Fibroblast of skin of right quadriceps (primary cell): ENCODE measurements at places on chromosomes 1 and 21.

GRCh38 chr1:31790641-31791091 lies 25.2 kb downstream of the SPOCD1 start:
- DNase-seq: no peak

GRCh38 chr1:50995651-50996050 lies 25.6 kb downstream of the CDKN2C start:
- DNase-seq: no peak

GRCh38 chr1:223016381-223016780 lies 126.7 kb downstream of the TLR5 start:
- no peak for DNase-seq

DNA sequence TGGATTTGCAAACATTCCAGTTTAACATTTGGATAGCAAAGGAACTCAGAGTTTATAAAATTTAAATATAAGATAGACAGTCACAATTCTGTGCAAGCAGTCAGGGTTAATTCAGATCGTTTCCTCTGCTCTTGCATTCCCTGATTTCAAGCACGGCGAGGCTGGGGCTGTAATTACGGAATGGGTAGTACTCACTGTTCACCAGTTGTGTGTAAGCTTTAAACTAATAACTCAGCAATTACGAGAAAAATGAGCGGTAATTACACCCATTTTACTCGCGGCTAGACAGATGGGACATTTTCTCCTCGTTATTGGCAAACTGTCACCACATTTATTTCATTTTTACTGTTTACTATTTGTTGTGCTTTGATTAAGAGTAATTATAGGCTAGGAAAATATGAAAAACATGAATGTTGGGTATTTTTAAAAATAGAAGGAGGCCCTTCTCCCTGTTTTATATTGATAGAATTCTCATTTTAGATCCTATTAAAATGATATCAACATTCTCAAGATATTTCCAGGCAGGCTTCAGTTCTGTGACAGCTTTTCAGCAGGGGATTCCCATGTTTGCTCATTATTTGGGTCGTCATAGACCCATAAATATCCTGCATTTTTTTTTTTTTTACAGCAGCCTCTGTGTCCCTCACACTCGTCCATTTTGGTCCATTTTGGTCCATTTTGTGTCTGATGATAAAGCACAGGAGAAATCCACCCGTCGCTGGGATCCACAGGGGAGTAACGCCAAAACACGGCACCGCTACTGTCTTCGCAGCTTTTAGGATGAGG lies 208.3 kb downstream of the DSCAM start:
- DNase-seq: no peak

GRCh38 chr1:39326836-39327235 lies 122.3 kb downstream of the MACF1 start:
- no peak for DNase-seq

DNA sequence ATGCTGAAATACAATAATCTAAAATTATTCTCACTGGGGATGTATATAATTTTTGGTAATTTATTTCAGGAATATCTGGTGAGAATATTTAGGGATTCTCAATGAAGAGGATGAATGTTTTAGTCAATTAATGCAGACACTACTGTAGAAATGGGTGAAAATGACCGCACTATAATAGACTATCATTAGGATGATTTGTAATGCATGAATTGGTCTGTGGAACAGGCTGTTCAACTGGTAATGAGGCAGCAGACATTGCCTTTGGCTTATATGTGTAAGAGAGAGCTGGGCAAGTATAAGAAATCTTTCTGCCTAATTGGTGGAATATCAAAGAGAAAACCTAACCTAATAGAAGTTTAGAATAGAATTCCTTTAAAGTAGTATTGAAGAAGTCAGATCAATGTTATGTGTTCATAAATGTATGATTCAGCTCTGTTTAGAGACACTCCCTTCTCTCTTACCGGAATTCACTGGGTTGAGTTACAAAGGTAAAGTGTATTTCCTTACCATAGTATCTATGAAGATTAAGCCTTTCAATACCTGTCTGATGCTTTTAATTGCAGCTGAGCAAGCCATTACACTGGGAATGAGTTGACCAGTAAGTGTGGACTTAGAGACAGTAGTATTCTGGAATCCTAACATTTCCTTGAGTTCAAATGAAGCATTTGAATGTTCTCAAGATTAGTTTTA lies 274.5 kb downstream of the S1PR1 start:
- no peak for DNase-seq

GRCh38 chr21:40255518-40256444 lies 388.5 kb downstream of the PCP4 start:
- no peak for DNase-seq

- DNase-seq: no peak
Observed at GRCh38 chr1:225426395-225427234, 1.2 kb downstream of the LBR start.

- DNase-seq: no peak
Observed at GRCh38 chr21:44751799-44752636, 40.6 kb upstream of the TSPEAR start.

DNA sequence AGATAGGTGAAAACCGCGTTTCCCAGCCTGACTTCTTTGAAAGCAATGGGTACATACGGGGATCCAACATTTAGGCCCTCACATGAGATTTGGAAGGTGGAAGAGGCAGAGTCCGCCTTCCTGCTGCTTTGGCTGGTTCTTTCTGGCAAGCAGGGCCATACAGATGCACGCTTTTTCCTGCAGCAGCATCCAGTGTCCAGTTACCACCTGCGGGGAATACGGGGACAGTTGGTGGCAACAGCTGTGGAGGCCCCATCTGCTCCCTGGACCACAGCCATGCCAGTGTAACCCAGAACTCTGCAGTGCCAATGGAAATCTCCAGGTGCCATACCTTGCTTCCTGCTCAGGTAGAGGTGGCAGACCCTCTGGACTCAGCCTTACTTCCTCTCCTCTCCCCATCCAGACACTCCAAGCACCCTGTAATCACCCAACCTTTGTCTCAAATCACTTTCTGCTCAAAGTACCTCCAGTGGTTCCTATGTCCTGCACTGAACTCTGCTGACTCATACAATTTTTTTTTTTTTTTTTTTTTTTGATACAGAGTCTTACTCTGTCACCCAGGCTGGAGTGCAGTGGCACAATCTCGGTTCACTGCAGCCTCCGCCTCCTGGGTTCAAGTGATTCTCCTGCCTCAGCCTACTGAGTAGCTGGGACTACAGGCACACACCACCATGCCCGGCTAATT lies 68.3 kb downstream of the SLC16A1 start:
- no peak for DNase-seq

GRCh38 chr1:1858382-1859086 lies 32.4 kb downstream of the GNB1 start:
- DNase-seq: peak; percentile 83

DNA sequence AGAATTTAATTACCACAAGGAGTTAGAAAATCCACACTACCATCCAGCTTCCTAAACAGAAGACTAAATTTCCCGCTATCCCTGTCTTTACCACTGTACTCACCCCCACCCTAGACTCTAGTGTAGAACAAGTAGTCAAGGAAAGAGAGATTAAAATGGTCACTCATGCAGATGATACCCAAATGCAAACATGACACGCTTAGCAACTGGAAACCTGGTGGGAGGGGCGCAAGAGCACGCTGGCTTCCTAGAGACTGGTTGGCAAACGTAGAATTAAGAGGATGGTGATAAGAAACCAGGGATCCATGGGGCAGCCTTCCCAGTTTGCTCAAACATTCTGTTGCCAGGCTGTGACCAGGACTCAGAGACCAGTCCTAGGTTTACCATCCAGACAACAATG lies 9.9 kb upstream of the LDLRAD1 start:
- DNase-seq: no peak

DNA sequence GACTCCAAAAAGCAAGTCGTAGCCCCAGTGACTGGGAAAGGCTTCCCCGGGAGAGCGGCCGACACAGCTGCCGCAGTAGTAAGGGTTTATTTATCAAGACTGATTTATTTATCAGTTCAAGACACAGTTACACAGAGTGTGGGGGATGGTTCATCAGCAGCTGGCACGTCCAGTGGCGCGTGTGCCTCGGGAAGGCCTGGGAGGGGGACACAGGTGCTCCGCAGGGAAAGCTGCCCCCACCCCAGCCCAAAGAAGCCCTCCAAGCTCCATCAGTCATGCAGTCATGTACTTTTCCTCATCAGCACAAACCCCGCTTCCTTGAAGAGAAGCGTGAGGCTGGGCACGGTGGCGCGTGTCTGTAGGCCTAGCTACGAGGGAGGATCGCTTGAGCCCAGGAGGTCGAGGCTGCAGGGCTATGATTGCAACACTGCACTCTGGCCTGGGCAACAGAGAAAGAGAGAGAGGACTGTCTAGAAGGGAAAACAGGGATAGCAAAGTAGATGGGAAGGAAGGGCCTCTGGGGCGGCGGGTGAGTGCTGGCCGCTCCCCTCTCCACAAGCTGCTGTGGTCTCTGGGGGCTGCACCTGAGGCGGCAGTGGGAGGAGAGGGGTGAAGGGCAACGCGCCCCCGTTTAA lies 53.2 kb downstream of the PRKCZ start:
- DNase-seq: no peak

DNA sequence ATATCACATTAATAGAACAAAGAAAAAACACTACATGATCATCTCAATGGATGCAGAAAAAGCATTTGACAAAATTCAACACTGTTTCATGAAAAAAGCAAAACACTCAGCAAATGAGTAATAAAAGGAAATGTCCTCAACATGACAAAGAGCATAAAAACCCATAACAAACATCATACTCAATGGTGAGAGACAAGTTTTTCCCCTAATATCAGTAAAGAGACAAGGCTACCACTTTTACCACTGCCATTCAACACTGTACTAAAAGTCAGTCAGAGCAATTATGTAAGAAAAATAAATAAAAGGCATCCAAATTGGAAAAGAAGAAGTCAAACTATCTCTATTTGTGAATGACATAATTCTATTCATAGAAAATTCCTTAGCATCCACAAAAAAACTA lies 64.3 kb downstream of the ZNF644 start:
- DNase-seq: no peak

GRCh38 chr1:180498594-180498993 lies 3.8 kb downstream of the ACBD6 start:
- DNase-seq: no peak

- DNase-seq: peak; percentile 82
Observed at GRCh38 chr1:31505911-31506497, 70.3 kb upstream of the TINAGL1 start.

GRCh38 chr1:67987046-67987799 lies 63.2 kb downstream of the DIRAS3 start:
- peak; percentile 97 for DNase-seq

DNA sequence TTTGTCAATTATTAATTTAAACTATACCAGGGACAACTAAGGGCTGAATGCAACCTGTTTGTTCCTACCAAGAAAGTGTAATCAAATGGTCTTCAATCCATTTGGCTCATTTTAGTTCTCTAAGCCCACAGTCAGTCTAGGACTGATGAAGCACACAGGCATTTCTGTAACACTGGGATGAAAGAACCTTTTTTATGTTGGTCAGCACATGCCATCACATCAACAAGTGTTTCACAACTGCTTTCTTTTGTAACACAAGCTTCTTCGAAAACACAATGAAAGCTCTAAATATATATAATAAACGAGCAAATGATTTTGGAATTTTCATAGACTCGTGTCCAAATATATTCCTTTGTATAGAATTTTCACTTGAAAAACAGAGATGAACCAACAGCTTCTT lies 28.8 kb downstream of the HEATR1 start:
- DNase-seq: peak; percentile 1

- DNase-seq: no peak
Observed at GRCh38 chr1:40232444-40232843, 15.3 kb upstream of the TMCO2 start.

DNA sequence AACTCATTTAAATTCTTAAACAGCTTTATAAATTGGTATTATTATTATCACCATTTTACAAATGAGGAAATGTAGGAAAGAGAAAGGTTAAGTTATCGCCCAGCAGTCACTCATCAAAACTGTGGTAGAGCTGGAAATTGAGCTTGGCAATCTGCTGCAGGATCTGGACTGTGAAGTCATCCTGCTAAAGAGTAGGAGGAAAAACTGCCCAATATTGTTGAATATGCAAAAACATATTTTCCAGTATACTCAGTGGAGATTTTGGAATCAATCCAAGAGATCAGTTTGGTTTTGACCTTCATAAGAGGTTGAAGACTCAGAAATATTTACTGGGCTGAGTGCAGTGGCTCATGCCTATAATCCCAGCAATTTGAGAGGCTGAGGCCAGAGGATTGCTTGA lies 16.9 kb upstream of the RC3H1 start:
- peak; percentile 28 for DNase-seq

DNA sequence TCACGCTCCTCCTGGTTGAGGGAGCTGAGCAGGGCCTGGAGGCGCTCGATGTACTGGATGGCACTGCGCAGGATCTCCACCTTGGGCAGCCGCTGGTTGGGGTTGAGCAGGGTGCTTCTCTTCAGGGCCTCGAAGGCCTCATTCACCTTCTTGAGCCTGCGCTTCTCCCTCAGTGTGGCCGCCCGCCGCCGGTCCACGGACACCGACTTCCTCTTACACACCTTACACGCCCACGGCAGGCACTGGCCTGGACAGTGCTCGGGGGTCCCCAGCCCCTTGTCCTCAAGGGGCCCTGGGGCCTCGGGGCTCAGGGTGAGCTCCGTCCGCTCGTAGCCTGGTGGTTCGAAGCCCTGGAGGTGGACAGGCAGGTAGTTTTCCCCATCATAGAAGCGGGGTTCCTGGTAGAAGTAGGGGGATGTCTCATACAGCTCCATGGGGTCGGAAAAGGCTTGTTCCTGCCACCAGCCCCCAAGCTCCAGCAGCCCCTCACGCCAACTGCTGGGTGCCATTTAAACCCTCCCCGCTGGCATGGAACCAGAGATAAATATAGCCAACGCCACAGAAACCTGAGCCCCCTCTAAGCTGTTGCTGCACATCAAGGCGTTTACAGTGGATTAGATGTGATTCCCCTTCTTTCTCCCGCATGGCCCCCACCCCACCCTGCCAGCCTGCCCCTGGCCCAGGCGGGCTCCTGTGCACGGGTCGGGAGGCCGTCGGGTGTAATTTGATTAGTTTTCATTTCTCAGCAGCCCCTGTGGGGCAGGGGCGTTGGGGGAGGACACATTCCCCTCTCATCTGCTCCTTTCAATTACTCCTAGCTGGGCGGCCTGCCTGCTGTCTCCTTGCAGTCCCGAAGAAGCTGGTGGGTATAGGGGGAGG lies at the start of gene MYOG:
Gene MYOG, minus strand, starts transcription at position 485 of the 879 bp plus-strand sequence. Its CDS starts 51 bp downstream, at position 434.
- DNase-seq: no peak

GRCh38 chr1:200136384-200136783 lies 108.9 kb downstream of the NR5A2 start:
- no peak for DNase-seq
